ENCODE measurements at places on chromosomes 3 and 15. TPM values are rescaled to one million over a fixed set of nuclear protein-coding genes. Genes with fewer than 3 reads are reported as not detected.

Gene CPN2
- not detected for total RNA-seq

Gene CHRM5
- total RNA-seq, result not detected

Gene OR5K2
- not detected for total RNA-seq

Gene TM4SF18
- total RNA-seq, result 6.3 TPM
